Activated CD4-positive, alpha-beta T cell treated with anti-CD3 and anti-CD28 coated beads, Interleukin-2, amount 50 U/mL, for 4 hours (primary cell): ENCODE measurements at places on chromosomes 13 and 19.

DNA sequence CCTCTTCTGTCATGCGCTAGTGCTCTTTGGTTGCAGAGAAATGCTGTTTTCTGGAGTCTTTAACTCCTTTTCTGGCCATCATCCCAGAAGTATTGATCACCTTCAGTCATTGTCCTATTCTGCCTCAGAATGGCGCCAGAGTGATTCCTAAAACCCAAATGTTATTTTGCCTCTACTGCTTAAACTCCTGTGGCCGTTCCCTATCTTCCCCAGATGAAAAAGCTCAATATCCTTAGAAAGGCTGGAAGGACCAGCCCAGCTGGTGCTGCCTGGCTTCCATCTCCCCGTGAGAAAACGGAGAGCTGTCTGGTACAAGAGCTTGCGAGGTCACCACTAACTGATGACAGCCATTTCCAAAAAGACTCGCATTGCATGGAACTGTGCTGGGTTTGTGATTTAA is 179.1 kb downstream of the RBM26 start:
- no peak for DNase-seq

GRCh38 chr13:80924596-80924995 is 583.7 kb upstream of the SPRY2 start:
- no peak for DNase-seq

DNA sequence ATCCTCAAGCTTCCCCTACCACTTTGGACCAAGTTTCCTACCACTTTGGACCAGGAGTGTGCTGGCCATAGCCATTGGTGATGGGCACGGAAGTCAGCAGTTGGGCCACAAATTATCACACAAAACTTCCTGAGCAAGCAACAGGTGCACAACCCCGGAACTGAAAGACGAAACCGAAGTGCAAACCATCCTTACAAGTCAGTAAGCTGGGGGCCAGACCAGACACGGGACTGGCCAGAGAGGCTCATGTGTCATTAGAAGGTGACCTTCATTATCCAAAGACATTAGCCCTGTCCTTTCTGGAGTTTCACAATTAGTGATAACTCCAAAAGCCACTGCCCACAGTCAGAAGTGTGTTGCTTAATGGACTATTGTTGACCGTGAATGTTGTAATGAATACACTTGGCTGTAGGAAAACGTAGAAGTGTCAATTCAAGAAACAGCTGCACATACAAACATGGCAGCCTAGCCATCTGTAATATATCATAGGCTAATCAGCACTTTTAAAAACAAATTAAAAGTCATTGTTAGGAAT is 244.1 kb upstream of the IRS2 start:
- no peak for DNase-seq

- DNase-seq = no peak
These were observed 47.8 kb downstream of the UBL3 start for GRCh38 chr13:29802621-29803020.

- no peak for DNase-seq
These were observed 143.9 kb upstream of the IPO5 start for GRCh38 chr13:97809576-97809975.

DNA sequence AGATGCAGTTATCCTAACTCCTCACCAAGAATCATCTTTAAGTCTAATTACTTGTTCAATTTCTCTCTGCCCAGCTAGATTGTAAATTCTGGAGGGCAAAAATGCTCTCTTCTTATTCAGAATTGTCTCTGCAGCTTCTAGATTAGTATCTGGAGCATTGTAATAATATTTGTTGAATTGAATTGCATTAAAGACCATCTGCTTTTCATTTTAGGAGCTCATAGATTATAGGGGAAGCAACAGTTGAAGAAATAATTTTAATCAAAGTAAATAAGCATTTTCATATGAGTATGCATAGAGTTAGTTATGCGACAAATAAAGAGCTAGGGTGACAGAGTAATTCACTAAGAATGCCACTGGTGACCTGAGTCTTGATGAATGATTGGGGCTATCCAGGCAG is 222.8 kb downstream of the SPRY2 start:
- DNase-seq = no peak

- DNase-seq = no peak
These were observed at the start of gene NLRP5 for GRCh38 chr19:55986487-55986886. Gene NLRP5, plus strand, starts transcription at chr19:55986775.

- no peak for DNase-seq
These were observed 2.0 kb upstream of the EBPL start for GRCh38 chr13:49693191-49693733.

GRCh38 chr13:29524176-29524575 is 71.3 kb downstream of the SLC7A1 start:
- no peak for DNase-seq

- no peak for DNase-seq
These were observed 35.6 kb downstream of the TNFRSF19 start for GRCh38 chr13:23605831-23606230.

DNA sequence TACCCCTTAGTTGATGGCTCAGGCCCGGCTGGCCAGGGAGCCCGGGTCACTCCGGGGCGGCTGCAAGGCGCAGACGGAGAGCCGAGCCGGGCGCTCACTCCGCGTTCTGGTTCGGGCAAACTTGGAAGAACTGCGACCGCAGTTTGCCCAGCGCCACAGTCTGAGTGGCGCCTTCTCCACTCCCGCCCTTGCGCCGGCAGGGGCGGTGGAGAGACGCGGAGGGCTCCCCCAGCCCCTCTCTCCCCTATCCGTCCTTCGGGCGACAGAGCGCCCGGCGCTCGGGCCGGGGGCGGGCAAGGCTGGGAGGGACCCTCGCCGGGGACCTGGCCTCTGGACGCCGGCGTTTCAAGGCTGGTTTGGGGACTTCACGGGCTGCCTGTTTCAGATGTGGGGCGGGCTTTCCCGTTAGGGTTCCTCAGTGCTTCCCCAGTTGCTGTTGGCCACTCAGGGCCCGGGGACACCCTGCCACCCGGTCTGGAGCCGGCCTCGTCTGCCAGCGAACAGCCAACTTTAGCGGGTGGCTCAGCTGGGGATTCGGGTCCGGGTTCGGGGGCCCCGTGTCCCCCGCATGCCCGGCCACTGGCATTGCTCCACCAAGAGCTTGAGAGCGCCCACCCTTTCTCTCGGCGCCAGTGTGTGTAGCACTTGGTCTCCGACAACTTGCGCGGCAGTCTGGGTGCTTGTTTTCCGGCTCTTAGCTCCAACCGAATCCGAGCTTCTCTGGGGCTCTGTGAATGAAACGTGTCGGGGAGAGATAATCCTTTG is 1.5 kb downstream of the GPC6 start:
- no peak for DNase-seq

DNA sequence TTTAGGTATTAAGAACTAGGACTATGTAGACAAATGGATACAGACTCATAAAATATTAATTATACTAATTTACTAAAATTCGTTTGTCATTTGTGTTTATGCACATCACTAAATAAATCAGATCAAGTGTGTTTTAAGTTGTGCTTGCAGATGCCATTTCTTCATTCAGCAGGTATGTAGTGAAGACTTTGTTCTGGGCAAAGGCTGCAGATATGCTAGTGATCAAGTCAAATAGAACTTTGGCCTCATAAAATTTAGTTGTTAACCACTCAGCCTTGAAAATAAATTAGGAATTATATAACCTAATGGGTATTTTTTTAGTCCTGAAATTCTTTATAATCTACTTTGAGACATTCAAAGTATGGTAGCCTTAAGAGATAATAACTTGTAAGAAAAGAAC is 80.4 kb upstream of the TRPC4 start:
- DNase-seq = no peak

DNA sequence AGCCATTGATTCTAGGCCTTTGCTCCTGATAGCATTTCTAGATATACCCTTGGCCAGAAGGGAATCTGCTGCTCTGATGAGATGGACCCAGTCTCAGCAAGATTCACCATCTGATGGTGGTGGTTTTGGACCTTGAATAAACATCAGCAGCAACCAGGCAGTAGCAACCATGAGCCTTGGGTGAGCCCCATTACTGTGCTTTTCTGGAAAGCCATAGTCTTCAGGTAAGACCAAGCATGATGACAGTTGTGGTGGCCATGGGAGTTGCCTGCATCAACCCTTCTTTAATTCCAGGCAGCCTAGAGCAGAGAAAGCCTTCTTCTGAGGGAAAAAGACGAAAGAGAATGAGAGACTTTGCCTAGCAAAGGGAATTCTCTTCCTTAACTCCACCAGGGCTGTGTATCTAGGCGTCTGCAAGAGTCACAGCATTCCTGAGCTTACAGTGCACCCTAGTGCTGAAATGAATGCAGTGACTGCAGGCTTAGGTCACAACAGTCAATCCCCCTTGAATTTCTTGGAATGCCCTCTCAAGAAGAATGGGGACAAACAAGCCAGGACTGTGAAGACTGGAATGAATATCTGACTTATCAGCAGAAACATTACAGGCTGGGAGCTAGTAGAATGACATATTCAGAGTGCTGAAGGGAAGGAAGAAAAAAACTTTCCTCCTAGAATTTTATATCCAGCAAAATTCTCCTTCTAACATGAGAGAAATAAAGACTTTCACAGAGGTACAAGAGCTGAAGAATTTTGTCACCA is 942.4 kb upstream of the PCDH20 start:
- DNase-seq = no peak

GRCh38 chr13:39521701-39522100 is 81.3 kb downstream of the LHFPL6 start:
- DNase-seq = no peak

DNA sequence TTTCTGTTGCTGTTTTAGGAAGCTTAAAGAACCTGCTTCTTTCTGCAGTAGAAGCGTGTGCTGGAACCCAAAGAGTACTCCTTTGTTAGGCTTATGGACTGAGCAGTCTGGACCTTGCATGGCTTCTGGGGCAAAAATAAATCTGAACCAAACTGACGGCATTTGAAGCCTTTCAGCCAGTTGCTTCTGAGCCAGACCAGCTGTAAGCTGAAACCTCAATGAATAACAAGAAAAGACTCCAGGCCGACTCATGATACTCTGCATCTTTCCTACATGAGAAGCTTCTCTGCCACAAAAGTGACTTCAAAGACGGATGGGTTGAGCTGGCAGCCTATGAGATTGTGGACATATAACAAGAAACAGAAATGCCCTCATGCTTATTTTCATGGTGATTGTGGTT is 103.1 kb downstream of the TNFRSF19 start:
- DNase-seq = no peak

DNA sequence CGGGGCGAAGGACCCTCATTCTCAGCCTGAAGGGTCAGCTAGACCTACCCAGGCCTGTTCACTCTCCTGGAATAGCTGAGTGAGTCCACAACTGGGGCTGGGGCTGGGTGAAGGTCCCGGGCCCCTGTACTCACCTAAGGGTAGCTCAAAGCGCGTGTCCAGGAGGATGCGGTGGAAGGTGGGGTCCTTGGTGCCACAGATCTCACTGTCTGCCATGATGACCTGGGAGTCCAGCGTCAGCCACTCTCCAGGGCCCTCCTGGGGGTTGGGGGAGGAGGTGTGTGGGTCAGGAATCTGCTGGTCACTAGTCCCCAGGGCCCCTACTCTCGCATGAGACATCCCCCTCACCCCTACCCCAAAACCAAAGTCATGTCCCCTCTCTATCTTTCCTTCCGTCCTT is 18.7 kb downstream of the UNC13A start:
- no peak for DNase-seq

- DNase-seq = no peak
These were observed 34.6 kb upstream of the KATNAL1 start for GRCh38 chr13:30341815-30342570.
